Activated CD4-positive, alpha-beta T cell treated with anti-CD3 and anti-CD28 coated beads for 24 hours (primary cell): ENCODE measurements at places on chromosomes 13 and 19.

DNA sequence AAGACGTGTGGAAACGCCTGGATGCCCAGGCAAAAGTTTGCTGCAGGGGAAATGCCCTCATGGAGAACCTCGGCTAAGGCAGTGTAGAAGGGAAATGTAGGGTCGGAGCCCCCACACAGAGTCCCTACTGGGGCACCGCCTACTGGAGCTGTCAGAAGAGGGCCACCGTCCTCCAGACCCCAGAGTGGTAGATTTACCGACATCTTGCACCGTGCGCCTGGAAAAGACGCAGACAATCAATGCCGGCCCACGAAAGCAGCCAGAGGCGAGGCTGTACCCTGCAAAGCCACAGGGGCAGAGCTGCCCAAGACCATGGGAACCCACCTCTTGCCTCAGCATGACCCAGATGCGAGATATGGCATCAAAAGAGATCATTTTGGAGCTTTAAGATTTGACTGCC, 7.0 kb upstream of the EDNRB start:
- no peak for DNase-seq

- DNase-seq: no peak
Observed at GRCh38 chr19:54041969-54042606, 21.6 kb downstream of the VSTM1 start.

GRCh38 chr19:8831373-8831772, 731 bp downstream of the ZNF558 start:
- no peak for DNase-seq

DNA sequence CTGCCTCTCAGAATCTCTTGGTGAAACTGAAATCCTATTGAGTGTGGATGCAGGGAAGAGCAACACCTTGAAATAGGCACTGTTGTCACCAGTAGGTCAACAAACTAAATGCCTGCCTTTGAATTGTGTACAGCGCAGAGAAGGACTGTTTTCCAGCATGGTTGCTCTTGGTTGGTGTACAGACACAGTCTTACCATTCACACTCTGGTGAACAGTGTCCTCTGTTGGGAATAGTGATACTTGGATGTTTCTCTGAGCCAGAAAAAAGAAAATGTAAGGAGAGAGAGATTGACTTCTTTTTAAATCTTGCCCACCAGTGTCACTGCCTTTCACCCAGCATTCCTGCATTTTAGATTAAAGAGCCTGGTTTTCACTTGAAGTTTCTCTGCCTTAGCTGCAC, 179.7 kb downstream of the STK24 start:
- no peak for DNase-seq

DNA sequence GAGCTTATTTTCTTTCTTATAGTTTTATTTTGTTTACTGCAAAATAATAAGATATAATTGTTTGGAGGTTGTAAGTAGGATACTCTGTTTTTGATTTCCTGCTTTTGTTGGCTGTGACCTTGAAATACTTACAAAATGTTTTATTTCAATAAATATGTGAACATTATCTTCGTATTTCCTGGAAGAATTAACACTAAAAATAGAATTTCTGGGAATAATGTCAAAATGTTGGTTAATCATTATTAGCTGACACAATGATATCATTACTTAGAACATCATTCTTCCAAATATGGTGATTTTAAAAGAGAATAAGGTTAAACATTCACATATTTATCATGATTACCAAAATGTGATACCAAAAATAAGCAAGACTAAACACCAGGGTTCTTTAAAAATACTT, 1148.6 kb upstream of the PRR20A start:
- no peak for DNase-seq

GRCh38 chr13:40588101-40588500, 78.3 kb downstream of the FOXO1 start:
- DNase-seq: no peak

DNA sequence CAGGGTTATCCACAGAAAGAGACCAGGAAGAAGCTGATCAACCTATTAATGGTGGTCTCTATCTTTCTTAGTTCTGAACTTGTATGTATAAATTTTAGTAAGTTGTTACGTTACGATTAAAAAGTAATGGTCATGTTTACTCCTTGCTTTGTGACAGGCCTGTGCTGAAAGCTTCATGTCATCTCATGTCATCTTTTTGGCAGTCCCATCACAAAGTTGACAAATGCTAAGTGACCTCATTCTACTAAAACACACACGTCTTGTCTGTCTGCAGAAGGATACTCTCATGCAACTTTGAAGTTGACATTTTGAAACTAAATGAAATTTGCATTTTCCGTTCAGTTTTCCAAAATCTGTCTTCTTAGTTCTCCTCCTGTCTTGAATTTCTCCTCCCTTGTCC, 345.9 kb downstream of the DNAJC15 start:
- no peak for DNase-seq

GRCh38 chr13:98976338-98976737, 1.5 kb downstream of the DOCK9 start:
- no peak for DNase-seq

DNA sequence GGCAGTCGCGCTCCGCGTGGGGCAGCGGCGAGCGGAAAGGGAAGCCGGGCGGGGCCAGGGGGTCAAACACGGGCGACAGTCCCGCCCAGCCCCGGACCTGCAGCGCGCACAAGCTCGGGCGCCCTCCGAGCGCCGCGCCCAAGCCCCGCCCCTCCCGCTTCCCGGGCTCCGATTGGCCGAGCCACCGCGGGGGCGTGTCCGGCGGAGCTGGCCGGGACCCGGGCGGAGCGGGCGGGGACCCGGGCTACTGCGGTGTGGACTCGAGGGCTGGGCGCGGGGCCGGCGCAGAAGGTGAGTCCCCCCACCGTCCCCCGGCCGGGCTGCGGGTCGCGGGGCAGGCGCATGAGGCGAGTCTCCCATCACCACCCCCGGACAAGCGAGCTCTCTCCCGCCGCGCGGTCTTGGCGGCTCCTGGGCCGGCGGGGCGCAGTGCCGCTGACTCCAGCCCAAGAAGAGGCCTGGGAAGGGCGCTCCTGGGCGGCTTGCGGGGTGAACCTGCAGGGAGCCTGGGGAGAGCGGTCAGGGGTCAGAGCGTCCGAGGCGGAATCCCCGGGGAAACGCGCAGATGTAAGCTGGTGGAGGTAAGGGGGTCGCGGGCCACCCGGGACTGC, at the start of gene PLEKHF1:
PLEKHF1 (plus strand) TSS at position 247 of the 611 bp plus-strand sequence. CDS start 8,379 bp downstream, outside the sequence.
- peak; percentile 69 for DNase-seq

GRCh38 chr19:18791315-18791678, 192 bp upstream of the COMP start:
- DNase-seq: no peak

GRCh38 chr13:99045396-99045795, 67.5 kb upstream of the DOCK9 start:
- DNase-seq: no peak

- DNase-seq: no peak
Observed at GRCh38 chr13:76387566-76387965, 498.6 kb downstream of the KCTD12 start.

DNA sequence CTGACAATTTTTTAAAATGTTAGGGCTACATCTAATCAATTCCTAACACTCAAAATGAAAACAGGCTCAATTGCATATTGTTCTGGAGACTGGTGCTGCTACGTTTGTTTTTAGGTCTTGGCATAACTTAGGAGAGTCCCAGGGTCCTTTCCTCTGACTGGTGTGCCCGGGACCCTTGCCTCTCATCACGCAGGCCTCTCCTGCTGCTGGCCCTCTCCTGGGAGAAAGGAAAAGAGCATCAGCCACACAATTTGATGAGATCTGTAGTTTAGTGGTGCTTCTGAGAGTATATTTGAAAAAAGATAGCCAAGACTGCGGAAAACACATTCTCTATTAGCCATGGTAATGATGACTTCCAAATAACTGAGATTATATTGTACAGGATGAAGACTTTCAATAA, 380.0 kb downstream of the KLF12 start:
- no peak for DNase-seq

DNA sequence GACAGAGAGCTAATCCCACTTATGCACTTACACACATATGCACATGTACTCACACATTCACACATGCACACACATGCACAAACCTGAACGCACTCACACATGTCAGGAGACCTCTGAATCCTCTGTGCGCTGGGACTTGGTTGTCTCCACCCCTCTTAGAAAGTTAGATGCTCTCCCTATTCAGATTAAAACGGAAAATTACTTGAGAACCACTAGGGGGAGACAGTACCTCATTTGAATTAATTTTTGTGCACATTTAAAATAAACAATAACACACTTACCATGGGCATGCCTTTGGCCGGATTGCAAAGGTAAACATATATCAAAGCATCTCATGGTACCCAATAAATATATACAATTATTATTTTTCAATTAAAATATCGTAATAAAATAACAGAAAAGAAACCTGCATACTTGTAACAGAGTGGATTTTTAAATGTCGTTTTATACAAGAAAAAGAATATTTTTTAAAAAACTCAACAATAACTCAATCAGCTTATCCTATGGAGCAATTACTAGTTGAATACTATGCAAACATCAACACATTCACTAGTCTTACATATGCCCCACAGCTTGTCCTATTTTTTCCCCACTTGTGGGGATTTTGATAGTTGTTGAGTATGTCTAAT, 9.5 kb upstream of the LILRB4 start:
- no peak for DNase-seq

DNA sequence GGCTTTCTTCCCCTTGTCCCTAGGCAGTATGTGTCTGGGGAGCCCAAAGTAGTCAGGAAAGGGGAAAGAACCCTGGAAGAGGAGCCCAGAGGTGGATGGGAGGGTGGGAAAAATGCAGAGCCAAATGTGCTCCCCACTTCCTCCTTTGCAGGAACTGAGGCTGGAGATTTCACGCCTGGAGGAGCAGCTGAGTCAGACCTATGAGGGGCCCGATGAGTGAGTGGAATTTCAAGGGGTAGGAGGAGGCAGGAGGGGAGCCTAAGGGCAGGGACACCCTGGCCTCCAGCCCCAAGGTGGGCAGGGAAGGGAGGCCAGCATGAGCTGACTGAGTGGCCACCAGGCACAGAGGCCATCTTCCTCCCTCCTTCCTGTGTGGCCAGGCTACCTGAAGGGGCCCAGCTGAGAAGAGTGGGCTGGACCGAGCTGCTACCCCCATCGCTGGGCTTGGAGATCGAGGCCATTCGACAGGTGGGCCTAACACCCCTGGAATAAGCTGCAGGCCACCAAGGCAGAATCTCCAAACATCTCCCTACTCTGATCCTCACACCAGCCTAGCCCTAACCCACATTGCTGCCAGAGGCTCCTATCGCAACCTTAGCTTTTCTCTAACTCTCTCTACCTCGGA, 14.3 kb downstream of the PTH2 start:
- no peak for DNase-seq

- DNase-seq: no peak
Observed at GRCh38 chr19:47520343-47520806, 5.5 kb upstream of the NAPA start.

DNA sequence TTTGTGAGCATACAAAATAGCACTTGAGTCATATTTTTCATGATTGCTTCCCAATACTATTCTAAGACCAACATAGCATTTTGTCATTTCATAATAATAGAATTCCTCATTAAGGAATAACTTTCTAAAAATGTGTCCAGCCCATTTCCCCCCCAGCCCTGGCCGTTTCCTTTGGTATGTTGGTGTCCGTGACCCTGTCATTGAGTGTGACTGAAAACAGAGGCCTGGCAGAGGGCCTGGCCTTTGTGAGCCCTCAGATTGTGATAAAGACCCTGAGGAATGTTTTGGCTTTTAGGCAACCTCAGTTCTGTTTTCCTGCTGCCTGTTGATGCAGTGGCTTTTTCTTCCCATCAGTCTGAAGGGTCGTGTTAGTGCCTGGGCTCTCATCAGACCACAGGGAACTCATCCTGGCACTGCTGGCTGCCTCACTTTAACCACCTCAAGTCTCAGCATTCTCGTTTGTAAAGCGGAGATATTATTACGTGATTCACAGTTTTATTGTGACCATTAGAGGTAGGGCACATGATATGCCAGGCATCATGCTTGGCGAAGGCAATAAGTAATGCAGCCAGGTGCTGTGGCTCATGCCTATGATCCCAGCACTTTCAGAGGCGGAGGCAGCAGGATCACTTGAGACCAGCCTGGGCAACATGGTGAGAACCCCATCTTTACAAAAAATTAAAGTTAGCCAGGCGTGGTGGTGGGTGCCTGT, 13.8 kb downstream of the SPINT2 start:
- DNase-seq: no peak

DNA sequence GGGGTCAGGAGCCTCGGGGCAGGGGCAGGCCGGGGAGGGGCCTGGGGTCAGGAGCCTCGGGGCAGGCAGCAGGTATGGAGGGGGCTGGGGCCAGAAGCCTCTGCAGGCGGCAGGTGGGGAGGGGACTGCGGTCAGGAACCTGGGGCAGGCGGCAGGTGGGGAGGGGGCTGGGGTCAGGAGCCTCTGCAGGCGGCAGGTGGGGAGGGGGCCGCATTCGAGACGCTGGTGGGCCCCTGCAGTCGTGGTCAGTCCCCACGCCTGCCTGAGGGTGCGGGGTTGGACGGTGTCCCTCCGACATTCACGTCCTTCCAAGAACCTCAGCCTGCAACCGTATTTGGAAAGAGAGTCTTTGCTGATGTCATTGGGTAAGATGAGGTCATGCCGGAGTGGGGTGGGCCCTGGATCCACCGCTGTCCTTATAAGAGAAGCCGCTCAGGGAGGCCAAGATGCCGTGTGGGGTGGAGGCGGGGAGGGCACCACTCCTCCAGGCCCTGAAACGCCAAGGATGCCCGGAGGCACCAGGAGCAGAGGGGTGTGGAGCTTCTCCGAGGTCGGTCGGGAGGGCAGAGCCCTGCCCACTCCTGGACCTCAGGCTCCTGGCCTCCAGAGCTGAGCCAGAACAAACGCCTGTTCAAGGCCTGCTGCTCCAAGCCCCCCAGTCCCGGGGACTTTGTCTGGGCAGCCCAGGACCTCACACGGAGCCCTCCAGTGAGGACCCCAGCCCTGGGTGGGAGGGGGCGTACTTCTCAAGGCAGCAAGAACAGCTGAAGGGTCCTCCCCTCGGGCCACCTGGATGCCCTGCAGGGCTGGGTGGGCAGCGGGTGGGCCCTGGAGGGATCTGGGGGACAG, 30.1 kb downstream of the PIP5K1C start:
- no peak for DNase-seq

- no peak for DNase-seq
Observed at GRCh38 chr19:5563935-5564612, 3.7 kb downstream of the TINCR start.
